Stimulated activated CD4-positive, alpha-beta T cell treated with anti-CD3 and anti-CD28 coated beads, Interleukin-4, amount 100 ng/mL, for 48 hours (primary cell): ENCODE measurements at places on chromosomes 3 and 15.

- DNase-seq = no peak
Observed at GRCh38 chr15:77905301-77905920, 172.1 kb downstream of the TBC1D2B start.

GRCh38 chr3:147574621-147575020, 165.5 kb downstream of the ZIC1 start:
- DNase-seq = no peak

GRCh38 chr3:67048715-67049074, 50.6 kb downstream of the KBTBD8 start:
- no peak for DNase-seq

DNA sequence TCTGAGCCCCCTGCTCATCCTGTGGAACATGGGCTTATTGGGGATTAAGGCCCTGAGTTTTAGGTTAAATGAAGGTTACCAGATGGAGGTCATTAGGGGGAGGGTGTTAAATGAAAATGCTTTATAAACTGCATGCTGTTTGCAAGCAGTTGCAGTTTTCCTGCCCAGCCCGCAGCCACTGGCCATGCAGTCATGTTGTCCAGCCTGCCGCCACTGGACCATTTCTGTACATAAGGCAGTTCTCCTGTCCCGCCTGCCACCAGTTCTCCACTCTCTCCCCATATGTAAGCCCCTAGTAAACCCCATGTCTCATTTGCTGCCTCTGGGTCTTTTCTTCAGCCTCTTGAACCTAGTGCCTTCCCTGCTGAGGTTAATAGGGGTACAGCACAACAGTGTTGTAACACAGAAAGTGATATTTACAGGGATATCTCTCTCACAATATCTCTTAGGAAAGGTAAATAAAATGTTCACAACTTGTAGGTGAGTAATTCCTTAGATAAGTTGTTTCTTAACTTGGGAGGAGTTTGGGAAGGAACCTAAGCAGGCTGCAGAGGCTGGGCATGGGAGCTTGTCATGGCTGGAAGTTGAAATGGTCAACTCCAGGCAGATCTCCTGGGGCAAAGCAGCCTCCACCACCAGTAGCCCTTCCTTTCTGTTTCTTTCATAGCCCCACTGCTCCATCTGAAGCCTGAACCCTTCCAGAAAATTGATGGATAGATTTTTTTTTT, 148.2 kb downstream of the CMSS1 start:
- no peak for DNase-seq

- no peak for DNase-seq
Observed at GRCh38 chr15:25180606-25181292, 226.0 kb downstream of the SNRPN start.

DNA sequence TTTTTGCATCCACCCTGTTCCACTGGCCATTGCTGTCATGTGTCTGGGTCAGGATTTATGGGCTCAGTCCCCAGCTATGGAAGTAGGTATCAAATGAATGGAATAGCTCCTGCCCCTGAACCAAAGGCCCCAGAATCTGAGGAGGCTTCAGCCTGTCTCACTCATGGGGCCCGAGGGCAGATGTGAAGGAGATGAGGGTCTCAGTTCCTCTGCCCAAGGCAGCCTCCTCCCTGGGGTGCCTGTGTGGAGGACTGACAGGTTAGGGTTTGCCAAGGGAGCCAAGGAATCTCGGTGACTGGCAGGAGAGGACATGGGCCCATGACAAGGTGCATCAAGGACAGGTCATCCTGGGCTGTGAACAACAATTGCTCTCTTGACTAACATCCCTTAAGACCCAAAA, 70.4 kb downstream of the CPN2 start:
- no peak for DNase-seq

DNA sequence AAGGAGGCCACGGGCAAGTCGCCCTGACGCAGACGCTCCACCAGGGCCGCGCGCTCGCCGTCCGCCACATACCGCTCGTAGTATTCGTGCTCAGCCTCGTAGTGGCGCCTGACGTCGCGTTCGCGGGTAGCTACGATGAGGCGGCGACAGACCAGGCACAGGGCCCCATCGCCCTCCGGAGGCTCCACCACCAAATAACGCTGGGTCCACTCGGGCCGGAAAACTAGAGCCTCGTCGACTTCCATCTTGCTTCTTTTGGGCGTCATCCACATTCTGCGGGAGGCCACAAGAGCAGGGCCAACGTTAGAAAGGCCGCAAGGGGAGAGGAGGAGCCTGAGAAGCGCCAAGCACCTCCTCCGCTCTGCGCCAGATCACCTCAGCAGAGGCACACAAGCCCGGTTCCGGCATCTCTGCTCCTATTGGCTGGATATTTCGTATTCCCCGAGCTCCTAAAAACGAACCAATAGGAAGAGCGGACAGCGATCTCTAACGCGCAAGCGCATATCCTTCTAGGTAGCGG, at the start of gene EPM2AIP1:
Gene EPM2AIP1 (minus strand): TSS at position 326 of the 520 bp plus-strand sequence. CDS start 54 bp downstream, at position 272.
- peak; percentile 96 for DNase-seq

GRCh38 chr3:18591120-18591519, 166.0 kb upstream of the SATB1 start:
- DNase-seq = no peak

DNA sequence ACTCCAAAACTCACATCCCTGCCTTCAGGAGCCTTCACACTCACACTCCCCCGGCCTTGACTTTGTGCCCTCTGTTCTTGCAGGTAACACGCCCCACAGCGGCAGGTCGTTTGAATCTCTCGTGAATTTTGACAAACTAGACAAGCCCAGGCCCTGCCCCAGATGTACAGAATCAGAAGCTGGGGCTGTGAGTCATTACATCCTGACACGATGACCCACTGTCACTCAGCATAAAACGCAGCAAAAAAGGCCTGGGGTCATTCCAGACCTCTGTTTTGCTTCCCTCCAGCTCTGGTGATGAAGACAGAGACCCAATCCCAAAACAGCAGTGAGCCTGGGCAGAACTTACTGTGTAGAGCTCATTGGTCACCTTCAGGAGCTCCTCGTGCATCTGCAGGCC, 116.4 kb upstream of the RAD18 start:
- no peak for DNase-seq

DNA sequence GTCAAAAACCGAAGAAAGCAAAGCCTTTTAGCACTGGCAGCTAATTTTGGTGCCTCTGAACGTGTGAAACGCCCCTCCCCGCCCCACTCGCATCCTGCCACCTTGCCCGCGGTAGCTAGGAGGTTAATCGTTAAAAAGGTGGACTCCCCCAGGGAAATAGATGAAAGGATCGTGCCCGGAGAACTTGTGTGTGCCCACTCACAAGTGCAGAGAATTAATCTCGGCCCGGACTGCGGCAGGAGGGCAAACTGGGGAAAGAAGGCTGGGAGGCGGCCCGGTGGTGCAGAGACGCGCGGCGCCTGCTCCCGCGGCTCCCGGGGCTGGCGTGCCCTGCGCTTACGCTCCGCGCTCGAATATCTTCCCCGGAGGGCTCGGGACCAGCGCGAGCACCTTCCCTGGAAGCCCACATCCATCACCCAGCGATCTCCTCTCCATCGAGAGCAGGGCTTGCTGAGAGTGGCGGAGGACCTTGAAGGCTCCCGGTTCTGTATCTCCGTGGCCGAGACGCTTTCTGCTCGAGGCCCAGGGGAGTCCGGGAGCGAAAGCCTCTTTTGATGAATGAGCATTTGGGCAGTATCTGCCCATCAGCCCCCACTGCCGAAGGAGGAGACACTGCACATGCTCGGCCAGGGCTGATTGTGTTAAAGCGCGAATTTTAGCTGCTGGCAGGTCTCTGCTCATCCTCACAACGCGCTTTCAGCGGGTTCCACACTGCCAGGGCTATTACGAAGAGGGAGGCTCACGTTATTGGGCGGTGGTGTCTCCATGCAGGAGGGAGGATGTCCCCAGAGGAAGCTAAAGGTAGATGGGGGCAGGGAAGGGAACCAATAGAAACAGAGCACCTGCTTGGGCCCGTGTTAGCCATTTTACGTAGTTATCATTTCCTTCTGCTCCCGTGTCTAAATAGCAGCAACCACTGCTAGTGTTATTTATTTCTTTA, 1.3 kb upstream of the SPTSSB start:
- DNase-seq = no peak

- no peak for DNase-seq
Observed at GRCh38 chr3:173932624-173933023, 535.1 kb downstream of the NLGN1 start.

DNA sequence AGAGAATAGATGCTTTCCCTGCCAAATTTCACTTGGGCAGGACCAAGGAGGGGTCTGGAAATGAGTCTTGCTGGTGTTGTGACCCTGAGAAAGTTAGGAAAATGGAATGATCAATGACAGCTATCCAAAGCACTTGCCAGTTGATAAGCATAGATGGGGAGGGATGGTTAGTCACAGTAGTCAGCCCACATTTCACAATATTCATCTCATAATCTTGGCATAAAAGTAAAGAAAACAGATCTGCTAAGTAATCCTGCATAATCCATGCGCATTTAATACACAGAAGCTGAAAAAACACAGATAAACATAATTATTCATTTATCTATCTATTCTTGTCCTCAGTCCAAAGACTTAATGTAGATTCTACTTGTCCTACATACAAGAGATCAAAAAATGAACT, 184.1 kb downstream of the ZIC4 start:
- DNase-seq = no peak

- peak; percentile 31 for DNase-seq
Observed at GRCh38 chr3:52471371-52472238, 16.2 kb downstream of the NISCH start.

DNA sequence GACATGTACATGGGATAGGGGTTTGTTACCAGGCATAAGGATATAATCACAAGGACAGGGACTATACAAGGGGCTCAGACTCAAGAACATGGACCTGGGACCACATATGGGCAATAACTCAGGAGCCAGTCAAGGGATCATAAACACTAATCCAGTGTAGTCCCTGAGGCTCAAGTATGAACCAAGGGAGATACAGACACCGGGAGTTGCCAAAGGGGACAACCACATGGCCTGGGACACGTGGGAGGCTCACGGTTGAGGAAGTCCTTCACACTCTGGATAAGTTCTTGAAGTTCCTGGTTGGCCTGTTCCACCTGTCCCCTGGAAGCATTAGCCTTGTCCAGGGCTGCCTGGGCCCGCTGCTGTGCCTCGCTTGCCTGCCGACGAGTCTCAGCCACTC, 1.8 kb upstream of the USP19 start:
- DNase-seq = no peak

GRCh38 chr3:109098079-109098644, 19.8 kb downstream of the MORC1 start:
- DNase-seq = no peak

- DNase-seq = no peak
Observed at GRCh38 chr3:16277471-16277870, 12.5 kb downstream of the OXNAD1 start.

GRCh38 chr15:90004671-90005070, 3.5 kb downstream of the ZNF710 start:
- DNase-seq = peak; percentile 36

DNA sequence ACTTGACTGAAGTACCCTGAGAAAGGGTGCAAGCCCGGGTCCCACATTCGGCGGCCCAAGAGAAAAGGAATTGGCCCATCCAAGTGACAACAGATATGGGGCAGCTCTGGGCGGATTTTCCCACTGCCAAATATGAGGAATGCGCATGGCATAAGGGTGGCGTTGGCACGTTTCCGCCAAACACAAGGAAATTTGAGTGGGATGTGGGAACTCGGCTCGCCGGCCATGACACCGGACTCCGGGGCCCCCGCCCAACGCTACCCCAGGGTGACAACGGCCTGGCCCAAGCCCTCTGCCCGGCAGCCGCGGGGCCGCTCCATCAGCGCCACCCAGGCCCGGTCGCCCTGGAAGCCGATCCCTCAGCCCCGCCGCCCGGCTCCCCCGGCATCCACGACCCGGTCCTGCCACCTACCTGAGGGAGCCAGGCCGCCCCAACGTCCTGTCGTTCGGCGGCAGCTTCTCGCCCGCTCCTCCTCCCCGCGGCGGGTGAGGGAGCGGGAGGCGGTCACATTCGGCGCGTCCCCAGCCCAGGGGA, 449 bp downstream of the RAF1 start:
- DNase-seq = no peak

GRCh38 chr15:84881520-84881830, 3.0 kb upstream of the SLC28A1 start:
- DNase-seq = no peak

DNA sequence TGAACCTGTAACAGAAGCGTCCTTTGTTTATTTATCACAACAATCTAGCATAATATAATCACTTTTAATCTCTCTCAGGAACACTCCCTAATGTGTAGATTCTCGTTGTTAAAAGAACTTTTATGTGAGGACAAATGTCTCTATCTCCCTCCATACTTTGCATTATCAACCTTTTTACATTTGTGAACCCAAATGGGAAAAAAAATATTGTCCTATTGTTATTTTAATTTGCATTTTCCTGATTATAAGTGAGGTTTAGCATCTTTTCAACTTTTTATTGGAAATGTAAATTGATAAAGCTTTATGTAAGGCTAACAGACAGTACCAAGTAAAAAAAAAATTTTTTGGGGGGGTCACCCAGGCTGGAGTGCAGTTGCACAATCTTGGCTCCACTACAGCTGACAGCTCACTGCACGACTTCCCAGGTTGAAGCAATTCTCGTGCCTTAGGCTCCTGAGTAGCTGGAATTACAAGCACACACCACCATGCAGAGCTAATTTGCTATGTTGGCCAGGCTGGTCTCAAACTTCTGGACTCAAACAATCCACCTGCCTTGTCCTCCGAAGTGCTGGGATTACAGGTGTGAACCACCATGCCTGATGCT, 33.0 kb upstream of the DENND4A start:
- DNase-seq = no peak

- DNase-seq = no peak
Observed at GRCh38 chr3:150264561-150265279, 143.4 kb upstream of the TSC22D2 start.

GRCh38 chr3:134061401-134061800, 31.7 kb upstream of the SLCO2A1 start:
- no peak for DNase-seq

- no peak for DNase-seq
Observed at GRCh38 chr3:177992993-177993970, 543.0 kb upstream of the KCNMB2 start.

DNA sequence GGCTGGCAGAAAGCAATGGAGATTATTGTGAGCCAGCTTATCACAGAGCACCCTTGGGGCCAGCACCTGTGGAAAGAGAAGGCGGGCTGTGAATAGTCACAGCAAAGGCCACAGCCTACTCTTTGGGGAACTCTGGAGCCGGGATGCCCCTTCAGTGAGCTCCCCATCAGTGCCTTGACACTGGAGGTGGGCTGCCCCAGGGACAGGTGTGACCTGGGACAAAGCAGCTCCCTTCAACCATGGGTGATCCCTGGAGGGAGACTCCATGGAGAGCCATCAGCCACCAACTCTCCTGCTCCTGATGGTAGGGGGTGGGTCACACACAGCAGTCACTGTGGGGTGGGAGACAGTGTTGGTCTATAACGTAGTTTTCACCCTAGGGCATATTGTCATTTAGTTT, 5.8 kb downstream of the TTC21A start:
- DNase-seq = no peak

- no peak for DNase-seq
Observed at GRCh38 chr15:37824717-37825382, 109.6 kb upstream of the TMCO5A start.

GRCh38 chr3:11084098-11084497, 70.2 kb upstream of the HRH1 start:
- DNase-seq = no peak

GRCh38 chr15:53331328-53332190, 427.9 kb downstream of the WDR72 start:
- no peak for DNase-seq
